Urothelium cell line (cell line): ENCODE measurements at places on chromosomes 5 and 9.

- no peak for DNase-seq
These were observed 42.5 kb downstream of the ELAVL2 start for GRCh38 chr9:23783509-23783908.

GRCh38 chr9:124197177-124198095 lies 60.3 kb upstream of the NEK6 start:
- DNase-seq, result no peak

DNA sequence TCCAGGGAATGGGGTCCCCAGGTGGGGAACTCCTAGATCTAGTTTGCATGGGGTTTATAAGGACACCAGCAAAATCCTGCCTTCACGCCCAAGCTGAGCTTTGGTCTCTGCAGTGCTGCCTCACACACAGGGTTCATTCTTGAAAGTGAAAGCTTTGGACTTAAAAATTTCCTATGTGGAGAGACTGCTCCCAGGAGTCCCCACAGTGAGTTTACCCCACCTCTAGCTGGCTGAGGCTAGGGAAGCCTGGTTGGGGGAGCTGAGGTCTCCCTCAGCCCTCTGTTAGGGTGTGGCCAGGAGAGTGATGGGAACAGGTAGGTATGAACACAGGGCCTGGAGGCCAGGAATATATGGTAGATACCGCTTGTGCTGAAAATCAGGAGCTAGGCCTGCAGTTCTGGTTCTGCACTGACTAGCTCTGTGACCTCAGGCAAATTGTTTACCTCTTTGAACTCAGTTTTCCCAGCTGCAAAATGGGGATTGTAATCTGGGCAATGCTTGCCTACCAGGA lies 41.5 kb upstream of the LARP1 start:
- no peak for DNase-seq

DNA sequence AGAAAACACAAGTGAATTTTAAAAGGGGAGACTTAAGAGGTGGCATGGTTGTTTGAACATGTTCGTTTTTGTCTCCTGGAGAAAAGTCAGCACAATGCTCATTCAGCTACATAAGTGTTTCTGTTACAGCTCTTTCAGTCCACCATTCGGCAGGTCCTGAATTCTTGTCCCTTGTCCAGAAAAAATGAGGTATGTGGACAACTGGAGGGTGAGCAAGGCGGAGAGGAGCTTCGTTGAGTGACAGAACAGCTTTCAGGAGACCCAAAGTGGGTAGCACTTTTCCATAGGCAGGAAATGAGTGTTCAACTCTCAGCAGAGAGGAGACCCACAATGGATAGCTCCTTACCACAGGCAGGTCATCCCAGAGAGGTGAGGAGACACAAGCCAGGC lies 4.9 kb downstream of the PDCD1LG2 start:
- DNase-seq, result no peak

DNA sequence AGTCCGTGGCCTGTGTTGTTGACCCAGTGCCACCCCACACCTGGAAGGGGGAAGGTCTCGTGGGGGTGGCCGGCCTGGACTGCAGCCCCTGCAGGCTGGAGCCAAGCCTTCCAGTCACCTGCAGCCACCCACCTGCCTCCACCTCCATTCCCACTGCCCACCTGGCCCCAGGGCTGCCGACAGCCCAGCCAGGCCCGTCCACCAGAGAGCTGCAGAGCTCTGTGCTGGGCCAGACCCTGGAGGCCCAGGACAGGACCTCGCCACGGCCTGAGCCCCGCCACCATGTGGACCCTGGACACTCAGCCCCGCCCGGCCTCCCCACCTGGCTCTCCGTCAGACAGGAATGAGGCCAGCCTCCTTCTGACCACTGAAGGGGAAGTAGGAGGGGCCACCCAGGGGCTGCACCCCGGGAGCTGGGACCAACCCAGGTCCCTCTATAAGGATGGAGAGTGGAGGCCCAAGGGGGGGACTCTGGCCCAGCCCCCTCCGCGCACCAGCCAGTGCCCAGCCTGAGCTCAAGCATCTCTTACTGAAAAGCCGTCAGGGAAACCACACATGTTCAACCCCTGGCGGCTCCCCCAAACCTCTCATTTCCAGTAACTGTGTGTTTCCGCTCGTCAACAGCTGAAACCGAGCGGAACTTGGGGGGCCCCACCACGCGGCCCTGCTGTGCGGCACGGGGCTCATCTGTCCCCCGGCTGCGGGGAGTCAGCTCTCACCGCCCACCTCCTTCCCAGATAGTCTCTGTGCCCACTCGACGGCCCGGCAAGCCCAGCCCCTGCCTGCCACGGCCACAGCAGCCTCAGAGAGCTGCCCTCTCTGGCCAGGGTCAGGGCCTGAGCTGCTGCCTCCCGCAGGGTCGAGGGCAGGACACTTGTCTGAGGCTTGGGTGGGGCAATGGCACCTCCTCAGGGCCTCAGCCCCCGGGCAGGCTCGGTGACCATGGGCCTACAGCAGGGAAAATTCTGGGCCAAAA lies 12.8 kb downstream of the NOTCH1 start:
- DNase-seq, result no peak
